Fibroblast of villous mesenchyme (primary cell): ENCODE measurements at places on chromosomes 6 and 20.

GRCh38 chr20:61762167-61762710 is 303.4 kb downstream of the TAF4 start:
- DNase-seq = no peak

DNA sequence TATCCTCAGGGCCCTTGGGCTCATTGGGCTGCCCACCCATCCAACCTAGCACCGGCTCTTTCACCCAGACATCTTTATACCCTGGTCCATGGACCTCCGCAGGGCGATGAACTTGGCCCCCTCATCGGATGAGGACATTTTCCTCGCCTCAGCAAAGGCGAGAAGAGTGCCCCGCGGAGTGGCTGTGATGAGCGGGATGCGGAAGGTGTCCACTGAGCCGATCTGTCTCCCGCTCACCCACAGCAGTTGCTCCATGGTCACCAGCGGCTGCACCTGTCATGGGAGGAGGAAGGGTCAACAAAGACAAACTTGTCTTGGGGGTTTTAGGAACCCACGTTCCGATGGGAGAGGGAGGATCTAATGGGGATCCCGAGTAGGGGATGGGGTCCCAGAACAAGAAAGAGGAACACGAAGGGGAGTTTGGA is 690 bp downstream of the NEU1 start:
- DNase-seq = no peak

GRCh38 chr20:1118004-1118335 is 432 bp upstream of the PSMF1 start:
- no peak for DNase-seq

DNA sequence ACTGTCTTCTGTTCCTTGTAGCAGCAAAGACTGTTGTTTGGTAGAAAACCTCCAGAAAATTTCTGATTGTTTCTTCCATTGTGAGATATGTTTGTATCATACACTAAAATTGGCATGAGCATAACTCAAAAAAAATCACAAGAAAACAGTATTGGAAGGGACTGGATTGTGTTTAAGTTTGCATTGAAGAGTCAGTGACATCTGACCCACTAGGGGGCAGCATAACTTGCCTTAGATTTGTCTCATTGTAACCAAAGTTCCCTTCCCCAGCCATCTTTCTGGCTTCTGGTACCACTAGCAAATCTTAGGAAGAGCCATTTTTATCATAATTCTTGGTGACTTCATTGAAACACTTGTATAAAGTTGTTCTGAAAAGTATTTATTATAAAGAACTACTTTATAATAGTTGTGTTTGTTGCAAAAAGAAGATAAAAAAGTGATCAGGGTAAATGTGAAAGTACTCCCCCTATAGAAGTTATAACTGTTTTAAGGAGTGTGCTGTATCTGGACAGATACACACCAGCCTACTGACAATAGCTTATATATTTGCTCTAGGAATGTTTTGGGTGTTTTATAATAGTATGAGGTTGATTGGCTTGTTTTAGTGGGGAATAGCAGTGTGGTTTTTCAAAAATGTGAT is 7.7 kb downstream of the CSTF1 start:
- DNase-seq = peak; percentile 83

DNA sequence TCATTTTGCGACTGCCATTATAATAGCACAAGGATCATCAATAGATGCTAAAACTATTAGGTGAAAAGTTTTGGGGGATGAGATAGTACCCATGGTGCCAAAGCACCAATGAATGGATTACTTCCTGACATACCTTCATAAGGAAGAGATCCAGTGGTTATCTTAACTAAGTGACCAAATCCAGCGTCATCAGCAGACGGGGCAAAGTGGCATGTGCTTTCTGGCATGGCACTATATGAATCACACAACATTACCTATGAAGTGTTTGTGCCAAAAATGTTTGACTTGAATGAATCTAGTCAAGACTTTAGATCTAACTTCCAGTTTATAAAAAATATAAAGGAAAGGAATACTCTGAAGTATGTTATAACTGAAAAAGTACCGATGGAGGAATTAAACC is 10.8 kb downstream of the TRIM26 start:
- DNase-seq = no peak

GRCh38 chr6:110545081-110545872 is 68.9 kb upstream of the SLC22A16 start:
- no peak for DNase-seq

DNA sequence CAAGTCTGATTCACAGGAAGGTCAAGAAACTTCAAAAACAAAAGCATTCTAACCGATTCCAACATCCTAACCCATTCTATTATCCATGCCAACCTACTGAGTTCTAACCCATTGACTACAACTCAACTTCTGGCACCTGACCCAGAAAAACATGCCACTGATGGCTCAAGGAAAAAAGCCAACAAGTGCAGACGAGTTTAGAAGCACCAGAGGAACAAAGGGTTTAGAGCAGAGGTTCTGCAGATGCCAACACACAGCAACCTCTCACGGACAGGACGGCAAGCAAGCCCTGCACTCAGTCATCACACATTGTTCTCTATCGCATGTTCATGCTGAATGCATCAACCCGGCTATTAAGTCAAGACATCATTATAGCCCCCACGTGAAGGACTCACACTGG is 25.2 kb upstream of the MC3R start:
- no peak for DNase-seq

DNA sequence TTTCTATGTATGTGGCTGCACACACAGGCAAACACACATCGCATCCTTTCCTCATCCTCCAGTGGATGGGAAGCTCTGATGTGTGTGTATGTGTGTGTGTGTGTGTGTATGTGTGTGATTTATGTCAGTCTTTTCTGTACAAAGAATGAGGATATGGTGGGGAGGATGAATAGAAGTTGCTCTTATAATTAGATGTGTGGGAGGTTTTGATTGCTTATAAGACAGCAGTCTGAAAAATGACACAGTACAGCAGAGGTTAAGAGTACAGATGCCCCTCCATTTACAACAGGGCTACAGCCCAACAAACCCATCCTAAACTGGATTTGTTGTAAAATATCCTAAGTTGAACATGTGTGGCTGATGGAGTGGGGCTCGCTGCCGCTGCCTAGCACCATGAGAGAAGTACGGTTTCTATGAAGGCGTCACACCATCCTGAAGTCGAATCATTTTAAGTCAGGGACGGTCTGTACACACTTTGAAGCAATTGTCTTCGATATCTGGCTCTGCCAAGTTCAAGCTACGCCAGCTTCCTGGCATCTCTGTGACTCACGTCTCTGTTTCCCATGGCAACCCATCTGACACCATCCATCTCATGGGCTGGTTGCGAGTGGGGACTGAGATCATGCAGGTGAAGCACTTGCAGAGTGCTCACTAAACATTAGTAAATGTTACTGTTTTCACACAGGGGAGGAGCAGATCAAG is 252.6 kb downstream of the MYLK4 start:
- DNase-seq = no peak

DNA sequence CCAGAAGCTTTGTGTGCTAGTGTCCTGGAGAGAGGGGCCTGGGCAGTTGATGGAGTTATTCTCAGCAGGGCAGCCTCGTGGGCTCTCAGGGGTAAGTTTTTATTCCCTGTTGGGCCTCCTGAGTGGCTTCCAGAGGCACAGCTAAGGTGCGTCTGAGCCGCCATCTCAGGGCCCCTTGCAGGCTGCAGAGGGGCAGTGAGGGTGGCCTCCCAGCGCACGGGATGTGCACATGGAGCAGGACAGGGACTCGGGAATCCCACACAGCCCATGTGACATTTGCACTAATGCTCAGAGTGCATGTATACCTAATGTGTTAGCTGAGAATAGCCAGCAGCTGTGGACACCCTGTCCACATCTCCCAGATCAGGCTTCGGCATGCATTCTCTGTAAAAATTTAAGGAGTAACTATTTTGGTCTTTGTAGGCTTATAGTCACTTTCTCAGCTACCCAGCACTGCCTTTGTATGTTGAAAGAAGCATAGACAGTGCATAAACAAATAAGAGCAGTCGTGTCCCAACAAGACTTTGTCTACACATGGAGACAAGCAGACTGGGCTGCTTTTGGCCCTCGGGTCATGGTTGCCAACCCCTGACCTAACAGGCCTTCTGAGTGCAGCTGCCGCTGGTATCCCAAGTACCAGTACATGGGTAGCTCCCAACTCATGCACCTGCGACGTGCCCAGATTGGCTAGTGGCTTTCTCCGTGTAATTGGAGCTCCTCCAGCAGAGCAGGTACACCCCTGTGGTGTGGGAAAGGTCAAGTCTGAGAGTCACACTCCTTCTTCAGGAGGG is 18.6 kb upstream of the CST9L start:
- DNase-seq = no peak

DNA sequence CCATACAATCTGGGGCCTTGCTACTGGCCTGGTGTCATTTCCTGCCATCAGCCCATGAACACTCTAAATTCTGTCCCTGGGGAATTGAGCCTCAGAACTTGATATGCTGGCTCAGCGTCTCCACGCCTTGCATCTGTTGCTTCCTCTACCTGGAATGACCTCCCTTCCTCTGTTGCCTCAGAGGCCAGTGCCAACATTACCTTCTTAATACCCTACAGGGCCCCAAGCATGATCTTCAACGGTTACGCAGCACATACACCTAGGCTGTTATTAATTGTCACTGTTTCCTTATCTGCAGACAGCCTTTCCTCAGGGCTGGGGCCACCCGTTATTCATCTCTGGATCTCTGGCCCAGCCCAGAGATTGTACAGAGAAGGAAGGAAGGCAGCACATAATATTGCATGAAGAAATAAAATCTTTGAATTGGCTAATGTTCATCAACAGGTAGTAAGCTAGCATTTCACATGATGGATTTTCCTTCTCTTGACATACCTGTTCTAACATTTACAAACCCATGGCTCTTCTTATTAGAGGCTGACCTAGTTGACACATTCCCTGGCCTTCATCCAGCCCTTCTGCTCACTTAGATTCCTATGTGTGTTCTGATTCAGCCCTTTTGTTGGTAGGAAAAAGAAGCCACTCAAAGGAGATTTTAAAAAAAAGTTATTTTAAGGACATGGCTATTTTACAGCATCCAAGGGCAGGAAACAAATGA is 8.4 kb upstream of the RNF182 start:
- no peak for DNase-seq

DNA sequence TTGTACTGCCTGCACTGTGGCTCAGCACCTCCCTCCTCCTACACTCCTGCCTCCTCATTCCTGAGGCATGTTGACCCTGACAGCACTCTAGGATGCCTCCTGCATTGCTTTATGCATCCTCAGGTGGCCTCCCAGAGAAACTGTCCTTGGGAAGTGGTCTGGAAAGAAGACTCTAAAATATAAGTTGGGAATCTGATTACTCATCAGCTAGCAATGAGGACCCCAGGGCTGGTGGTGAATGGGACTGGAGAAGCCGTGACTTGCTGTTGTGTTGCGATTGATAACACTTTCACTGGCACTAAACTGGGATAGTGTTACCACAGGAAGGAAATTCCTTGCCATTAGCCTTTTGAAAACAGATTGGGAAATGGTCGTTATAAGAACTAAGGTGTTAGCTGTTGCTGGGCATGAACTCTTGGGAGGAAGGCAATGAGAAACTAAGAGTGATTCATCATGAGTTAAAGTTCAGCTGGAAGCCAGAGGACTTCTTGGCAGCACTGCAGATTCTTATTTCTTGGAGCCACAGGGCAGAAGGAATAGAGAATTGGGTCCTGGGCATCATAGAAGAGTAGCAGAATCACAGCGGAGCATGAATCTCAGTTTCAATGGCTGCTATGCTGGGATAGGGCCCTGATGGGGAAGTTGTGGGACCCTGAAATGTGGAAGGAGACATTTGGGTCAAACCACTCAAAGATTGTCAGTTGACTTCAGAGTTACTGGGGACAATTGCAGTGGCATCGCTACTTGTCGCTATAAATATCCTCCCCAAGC is 10.1 kb upstream of the SIRPD start:
- no peak for DNase-seq

- peak; percentile 82 for DNase-seq
These were observed 14.8 kb upstream of the CALHM6 start for GRCh38 chr6:116446399-116446798.

DNA sequence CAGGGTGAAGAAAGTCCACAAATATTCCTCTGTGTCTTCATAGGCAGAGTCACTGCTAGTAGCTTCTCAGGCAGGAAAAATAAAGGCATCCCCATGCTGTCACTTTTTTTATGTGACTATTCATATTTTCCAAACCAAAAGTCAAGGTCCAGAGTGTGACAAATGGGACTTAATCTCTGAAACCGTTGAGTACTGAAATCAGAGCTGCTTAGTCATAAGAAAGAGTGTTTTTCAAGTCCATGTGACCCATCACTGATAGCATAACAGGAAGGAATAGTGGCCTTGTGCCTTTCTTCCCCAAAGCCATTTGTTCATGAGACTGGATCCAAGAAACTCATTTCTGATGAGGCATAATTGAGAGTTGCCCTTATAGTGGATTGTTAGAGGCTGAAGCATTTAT is 210.3 kb upstream of the TSHZ2 start:
- DNase-seq = no peak

DNA sequence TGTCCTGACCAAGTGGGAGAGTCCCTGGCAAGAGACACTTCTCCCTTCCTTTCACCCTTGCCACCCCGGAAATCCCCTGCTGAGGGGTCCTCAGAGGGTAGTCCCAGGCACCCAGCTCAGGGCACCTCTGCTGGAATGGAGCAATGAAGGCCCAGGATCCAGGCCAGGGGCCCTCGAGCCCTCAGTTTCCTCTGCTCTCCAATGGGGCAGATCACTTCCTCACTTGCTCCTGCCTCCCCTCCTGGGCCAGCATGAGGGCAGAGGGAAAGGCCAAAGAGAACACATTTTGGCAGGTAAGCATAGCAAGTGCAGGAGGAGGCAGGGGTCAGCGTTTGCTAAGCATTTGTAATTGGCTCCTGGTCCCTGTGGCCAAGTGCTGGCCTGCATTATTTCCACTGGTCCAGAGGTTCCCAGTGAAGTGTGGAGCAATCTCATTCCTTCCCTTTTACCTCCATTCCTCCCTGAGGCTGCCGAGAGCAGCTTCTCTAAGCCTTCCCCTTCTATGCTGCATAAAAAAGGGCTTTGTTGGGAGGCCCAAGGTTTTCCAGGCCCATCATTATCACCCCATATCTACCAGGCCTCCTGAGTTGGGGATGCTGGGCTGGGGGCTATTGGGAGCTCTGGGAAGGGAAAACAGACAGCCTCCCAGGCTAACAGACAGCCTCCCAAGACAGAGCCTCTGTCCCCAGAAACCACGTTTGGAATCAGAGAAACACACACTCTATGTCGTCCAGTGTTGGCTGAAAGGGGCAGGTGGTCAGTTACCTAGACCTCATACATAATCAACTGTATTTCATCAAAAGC is 28.8 kb upstream of the VEGFA start:
- DNase-seq = no peak

DNA sequence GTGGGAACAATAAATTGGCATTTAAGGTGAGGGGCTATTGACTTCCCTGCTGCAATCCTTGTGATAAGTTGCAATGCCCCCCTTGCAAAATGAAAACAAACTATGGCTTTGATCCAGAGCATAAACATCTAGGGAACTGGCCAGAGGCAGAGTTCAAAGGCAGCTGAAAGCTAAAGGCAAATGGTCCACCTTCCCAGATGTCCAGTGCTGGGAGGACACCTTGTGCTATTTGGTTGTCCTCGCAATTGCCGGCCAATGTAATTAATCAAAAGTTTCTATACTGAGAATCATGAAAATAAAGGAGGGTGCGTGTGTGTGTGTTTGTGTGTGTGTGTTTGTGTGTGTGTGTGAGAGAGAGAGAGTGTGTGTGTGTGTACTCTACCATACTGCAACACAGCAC is 337.4 kb downstream of the CBLN4 start:
- no peak for DNase-seq

- no peak for DNase-seq
These were observed 44.2 kb upstream of the TAB2 start for GRCh38 chr6:149273318-149273717.

GRCh38 chr6:135267085-135267484 is 86.0 kb downstream of the MYB start:
- no peak for DNase-seq
